ENCODE measurements at places on chromosomes 4 and X.

DNA sequence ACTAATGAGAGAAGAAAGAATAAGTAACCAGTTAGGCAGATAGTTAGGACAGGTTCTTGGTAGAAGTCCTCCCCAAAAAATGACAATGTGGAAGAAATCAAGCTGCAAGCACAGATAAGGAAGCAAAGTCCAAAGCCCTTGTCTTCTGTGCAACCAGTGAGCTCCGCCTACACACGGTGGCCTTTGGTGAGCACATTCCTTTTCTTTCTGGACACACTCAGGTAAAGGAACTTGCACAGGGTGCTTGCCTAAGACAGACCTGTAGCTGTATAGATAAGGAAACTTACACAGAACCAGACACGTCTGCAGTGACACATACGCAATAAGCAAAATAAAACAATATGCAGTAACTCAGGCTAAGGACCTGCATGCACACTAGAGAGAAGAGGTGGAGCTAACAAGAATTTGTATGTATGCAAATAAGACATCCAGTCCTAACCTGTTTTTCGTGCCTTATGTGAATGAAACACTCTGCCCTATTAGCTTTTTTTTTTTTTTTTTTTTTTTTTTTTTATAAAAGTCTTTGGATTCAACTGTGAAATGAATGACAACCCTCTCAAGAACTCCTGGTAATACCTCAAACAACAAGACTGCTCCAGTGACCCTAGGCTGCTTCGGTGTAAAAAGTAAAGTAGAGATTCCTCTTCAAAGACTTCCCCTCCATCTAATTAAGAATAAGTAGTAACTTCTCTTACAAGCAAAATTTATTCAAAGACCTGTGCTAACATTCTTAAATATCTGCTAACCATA lies 48.8 kb downstream of the UGT2B10 start:
- no peak for DNase-seq

DNA sequence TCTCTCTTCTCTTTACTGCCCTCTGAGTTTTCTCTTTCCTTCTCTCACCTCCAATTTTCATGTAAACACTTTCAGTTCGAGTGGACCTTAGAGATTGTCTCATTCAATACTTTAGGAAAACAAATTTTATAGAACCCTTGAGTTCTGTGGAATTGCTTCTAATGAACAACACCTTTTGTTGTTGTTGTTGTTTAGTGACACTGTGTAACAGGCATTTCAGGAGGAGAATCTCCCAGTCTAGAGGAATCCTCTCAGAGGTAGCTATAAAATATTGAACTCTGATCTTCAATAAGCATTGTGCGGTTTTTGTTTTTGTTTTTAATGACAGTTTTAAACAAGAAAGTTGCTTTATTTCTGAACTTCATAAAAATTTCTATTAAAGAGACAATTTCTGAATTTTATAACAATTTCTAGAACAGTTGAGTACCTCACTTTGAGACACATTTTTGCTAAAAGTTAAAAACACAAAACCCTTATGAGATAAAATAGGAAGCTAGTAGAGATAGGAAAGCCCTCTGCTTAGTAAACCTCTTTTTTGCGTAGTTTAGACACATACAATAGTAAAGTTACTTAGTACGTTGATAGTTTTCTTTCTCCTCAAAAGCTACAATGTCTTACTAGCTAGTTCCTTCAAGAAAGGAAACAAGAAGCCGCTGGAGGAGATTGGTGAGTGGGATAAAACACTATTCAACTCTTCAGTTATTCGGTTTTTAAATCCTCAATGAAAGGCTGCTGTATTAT lies 38.8 kb downstream of the CLCN3 start:
- DNase-seq = no peak

DNA sequence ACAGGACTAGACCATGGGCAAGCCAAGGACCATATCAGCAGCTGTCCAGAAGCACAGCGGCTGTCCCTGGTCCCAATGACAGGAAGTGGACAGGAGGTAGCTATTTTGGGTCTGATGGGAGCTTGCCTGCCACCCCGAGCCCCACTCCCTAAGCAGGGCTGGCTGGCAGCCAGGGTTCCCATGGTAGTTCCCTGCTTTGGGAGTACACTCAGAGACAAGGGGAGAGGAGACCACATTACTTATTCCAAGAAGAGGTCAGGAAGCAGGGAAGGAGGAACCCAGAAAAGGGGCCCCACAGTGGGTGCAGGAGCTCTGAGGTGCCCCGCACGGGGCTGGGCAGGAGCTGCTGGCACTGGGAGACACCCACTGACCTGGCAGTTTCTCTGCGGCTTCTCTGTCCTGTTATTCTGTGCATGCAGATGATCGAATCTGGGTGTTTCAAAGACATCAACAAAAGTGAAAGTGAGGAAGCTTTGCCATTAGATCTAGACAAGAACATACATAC lies 36.3 kb downstream of the HTT-AS start:
- DNase-seq = peak; percentile 38

DNA sequence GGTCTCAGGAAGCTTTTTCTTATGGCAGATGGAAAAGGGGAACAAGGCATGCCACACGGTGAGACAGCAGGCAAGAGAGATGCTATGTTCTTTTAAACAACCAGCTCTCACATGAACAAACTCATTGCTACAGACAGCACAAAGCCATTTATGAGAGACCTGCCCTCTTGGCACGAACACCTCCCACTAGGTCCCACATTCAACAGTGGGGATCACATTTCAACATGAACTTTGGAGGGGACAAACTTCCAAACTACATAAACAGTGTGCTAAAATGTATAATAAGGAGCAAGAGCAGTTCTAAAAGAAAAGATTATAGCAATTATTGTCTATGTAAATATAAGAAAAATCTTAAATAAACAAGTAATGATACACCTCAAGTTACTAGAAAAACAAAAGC lies 391.8 kb upstream of the CPXCR1 start:
- no peak for DNase-seq

DNA sequence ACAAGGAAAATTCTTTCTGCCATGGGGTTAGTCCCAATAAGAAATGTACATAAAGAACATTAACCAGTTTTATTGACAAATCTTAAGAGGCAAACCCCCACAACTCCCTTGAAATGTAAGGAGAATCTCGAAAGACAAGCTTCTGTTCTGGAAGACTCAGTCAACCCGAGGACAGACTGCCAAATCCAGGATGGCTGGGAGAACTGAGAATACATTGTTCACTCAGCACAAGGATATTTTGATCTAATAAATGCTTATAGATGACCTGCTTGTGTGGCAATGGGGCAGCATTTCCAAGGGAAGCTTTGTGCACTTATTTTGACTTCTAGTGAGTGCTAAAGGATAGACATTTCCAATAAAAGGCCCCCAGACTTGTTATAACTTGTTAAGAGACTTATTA lies 280.4 kb downstream of the DHX15 start:
- no peak for DNase-seq

DNA sequence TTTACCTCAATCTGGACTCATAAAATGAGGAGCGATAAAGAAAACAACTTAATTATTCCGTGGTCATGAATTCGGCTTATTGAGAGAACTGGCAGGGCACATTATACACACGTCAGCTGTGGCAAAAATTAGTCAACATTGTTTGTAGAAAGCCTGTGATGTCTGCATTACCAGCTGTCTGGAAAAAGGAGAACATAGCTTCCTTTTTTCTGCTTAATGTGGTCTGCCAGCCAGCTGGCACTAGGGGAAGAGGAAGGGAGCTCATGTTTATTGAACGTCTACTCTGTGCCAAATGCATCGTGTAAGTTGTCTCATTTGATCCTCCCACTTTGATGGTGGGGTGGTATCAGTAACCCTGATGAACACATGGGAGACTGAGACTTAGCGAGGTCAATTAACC lies 367.6 kb downstream of the ARHGAP24 start:
- no peak for DNase-seq

GRCh38 chr4:61493470-61493869 lies 293.3 kb downstream of the ADGRL3 start:
- no peak for DNase-seq

DNA sequence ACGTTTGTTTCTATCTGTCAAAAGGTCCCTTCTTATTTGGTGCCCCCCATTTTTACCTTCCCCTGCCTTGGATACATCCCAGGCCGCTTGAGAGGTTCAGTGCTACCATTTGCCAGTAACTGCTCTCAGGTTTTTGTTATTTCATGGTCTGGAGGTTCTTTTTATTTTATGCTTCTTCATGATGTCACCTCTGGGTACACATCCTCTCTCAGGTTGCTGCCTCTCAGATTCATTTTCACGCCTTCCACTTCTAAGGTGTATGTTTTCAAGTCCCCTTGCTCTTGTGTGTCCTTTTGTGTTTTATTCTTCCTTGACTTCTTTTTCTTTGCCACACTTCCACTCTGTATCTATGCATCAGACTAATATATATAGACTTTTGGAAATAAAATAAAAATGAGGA lies 640.1 kb upstream of the AADAT start:
- DNase-seq = no peak

DNA sequence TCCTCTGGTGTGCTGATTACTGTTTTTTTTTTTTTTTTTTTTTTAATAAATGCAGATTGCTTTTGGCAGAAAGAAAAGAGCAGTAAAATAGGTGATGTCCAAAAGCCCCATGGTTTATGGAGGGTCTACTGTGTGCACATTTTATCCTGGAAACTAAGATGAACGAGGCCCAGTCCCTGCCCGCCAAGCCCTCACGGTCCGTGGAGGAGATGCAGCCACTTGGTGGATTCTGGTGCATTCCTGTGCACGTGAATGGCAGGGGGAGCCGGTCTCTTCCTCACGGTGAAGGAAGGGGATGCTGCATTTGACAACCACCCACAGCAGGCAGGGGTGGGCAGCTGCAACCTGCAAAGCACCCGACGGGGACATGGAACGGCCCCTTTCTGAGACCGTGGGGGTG lies 100.2 kb upstream of the AFAP1 start:
- no peak for DNase-seq

DNA sequence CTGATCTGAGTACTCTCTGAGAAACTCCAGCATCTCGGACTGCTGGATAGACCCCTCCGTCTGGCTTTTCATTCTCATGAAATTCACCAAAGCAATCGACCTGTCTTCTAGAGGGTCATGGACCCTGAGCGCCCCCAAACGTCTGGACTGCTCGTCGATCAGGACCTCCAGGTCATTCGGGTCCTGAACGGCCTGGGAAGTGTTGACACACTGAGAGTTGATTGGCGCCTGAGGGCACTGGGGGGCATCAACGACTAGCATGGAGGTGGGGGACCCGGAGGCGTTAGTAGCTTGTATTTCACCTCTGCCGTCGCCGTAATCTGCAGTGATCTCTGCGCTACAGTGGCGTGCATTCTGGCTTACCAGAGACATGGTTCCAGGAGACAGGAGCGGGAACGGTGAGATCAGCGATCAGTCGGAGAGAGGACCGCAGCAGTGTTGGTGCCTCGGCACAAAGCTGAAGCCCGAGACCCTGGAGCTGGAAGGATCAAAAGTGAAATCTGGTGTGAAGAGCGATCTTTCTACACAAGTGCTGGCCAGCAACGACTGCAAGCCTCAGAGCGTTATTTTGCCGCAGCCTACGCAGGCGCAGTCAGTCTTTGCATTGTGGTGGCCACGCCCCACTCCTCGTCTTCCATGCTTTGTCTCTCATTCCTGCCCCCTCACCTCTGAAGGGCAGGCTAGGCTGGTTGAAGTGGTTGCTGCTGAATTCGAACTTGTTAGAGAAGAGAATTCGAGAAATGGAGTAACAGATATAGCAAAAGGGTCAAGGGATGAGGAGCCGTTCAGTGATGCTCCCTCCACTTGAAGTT lies at the start of gene MAGEE2:
MAGEE2 (minus strand) TSS at position 575 of the 812 bp plus-strand sequence; CDS start at position 372, 203 bp downstream.
- DNase-seq = no peak

DNA sequence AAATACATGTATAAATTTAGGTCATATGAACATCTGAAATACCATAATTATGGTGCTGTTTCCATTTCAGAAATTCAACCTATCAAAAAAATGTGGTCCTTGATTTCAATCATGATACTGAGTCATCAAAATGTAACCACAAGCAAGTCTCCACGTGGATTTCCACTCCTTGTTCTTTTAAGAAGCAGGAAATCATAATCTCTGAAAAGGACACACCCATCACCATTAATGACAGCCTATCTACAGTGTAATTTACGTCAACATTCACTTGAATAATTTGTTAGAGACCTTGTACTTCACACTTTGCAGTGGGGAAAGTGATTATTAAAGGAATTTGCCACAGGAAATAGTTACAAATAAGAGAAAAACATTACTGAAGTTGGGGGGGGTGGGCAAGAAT lies 17.7 kb upstream of the SLC7A11 start:
- DNase-seq = no peak

- DNase-seq = no peak
Measured at GRCh38 chr4:126755506-126755905, 877.3 kb upstream of the INTU start.

- DNase-seq = no peak
Measured at GRCh38 chr4:76364763-76365162, 56.2 kb downstream of the CCDC158 start.

GRCh38 chr4:1277667-1278665 lies 11.7 kb upstream of the MAEA start:
- DNase-seq = peak; percentile 20

- DNase-seq = no peak
Measured at GRCh38 chrX:57677132-57677858, 2.8 kb downstream of the NLRP2B start.

- DNase-seq = no peak
Measured at GRCh38 chr4:160510928-160511327, 1408.0 kb downstream of the RAPGEF2 start.

DNA sequence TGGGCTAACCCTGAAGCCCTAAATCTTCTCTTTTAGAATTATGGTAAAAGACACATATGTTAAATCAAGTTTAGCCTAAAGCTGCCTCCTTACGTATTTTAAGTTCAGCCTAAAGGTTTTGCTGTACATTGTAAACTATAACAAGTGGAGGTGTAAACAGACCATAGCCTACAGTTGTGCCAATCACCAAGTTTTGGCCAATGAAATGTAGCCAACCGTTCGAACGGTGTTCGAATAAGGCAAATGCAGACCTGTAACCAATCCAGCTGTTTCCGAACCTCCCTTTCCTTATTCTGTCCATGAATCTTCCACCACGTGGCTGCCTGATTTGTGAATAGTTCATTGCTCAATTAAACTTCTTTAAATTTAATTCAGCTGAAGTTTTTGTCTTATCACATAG lies 52.1 kb upstream of the TBC1D9 start:
- DNase-seq = no peak

- DNase-seq = no peak
Measured at GRCh38 chr4:23061431-23061830, 368.7 kb downstream of the GBA3 start.

GRCh38 chr4:72006586-72006985 lies 25.2 kb upstream of the NPFFR2 start:
- no peak for DNase-seq

DNA sequence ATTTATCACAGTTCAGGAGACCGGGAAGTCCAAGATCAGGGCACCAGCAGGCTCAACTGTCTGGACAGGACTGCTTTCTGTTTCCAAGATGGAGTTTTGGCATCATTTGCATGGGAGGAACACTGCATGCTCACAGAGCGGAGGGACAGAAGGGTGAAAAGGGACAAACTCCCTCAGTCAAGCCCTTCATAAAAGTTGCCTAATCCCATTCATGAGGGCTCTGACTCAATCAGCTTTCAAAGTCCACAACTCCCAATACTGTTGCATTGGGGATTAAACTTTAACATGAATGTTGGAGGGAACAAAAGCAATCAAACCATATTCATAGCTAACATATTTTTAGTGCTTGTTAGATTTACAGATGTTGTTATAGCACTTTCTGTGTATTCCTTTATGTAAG lies 158.9 kb upstream of the MAD2L1 start:
- no peak for DNase-seq

GRCh38 chr4:152929888-152930287 lies 6.2 kb upstream of the FHDC1 start:
- no peak for DNase-seq

All from activated CD4-positive, alpha-beta T cell treated with anti-CD3 and anti-CD28 coated beads, Interleukin-2, amount 10 ng/mL, durations not matched to agents 7 days and 5 days (primary cell).